Tibial nerve (tissue), 4 donors: ENCODE measurements at places on chromosomes 6 and 20.

- H3K4me1 ChIP-seq = no peaks in the 10 kb centered on the region
- no peak for DNase-seq
- H3K4me3 ChIP-seq = no peak overlapping the region
- H3K27me3 ChIP-seq = no peaks in the 10 kb centered on the region
- peaks cover 17% of the 10 kb centered on the region for H3K36me3 ChIP-seq
- no peak overlapping the region for H3K27ac ChIP-seq
Observed at GRCh38 chr6:56172144-56172543, 75.2 kb downstream of the COL21A1 start.

GRCh38 chr6:159194421-159194820 is 25.2 kb downstream of the FNDC1 start:
- H3K27ac ChIP-seq = no peak overlapping the region
- H3K4me1 ChIP-seq = no peaks in the 10 kb centered on the region
- no peaks in the 10 kb centered on the region for H3K36me3 ChIP-seq
- no peaks in the 10 kb centered on the region for H3K27me3 ChIP-seq
- DNase-seq = no peak
- H3K4me3 ChIP-seq = no peak overlapping the region

DNA sequence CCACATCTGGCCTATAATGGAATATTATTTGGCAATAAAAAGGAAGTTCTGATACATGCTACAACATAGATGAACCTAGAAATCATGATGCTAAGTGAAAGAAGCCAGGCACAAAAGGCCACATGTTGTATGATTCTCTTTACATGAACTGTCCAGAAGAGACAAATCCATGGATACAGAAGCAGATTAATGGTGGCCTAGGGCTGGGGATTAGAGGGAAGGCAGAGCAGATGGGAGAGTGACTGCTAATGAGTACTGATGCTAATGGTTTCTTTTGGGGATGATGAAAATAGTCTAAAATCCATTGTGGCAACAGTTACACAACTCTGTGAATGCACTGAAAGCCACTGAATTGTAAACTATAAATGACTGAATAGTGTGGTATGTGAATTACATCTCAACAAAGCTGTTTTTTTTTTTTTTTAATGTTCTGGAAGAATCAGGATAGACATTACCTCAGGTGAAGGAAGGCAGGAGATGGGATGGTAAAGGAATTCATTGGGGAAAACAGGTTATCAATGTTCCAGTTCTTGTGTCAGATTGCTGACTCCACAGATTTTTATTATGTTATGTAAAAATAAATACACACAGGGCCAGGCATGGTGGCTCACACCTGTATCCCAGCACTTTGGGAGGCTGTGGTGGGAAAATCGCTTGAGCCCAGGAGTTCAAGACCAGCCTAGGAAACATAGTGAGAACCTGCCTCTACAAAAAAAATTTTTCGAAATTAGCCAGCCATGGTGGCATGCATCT is 8.9 kb upstream of the SOX12 start:
- H3K36me3 ChIP-seq = no peaks in the 10 kb centered on the region
- H3K4me3 ChIP-seq = no peak overlapping the region
- no peak overlapping the region for H3K27ac ChIP-seq
- no peak for DNase-seq
- no peaks in the 10 kb centered on the region for H3K27me3 ChIP-seq
- no peaks in the 10 kb centered on the region for H3K4me1 ChIP-seq

- H3K4me3 ChIP-seq = no peak overlapping the region
- no peaks in the 10 kb centered on the region for H3K27me3 ChIP-seq
- H3K27ac ChIP-seq = no peak overlapping the region
- no peak for DNase-seq
- H3K36me3 ChIP-seq = no peaks in the 10 kb centered on the region
Observed at GRCh38 chr6:22466665-22467245, 102.6 kb upstream of the HDGFL1 start.

DNA sequence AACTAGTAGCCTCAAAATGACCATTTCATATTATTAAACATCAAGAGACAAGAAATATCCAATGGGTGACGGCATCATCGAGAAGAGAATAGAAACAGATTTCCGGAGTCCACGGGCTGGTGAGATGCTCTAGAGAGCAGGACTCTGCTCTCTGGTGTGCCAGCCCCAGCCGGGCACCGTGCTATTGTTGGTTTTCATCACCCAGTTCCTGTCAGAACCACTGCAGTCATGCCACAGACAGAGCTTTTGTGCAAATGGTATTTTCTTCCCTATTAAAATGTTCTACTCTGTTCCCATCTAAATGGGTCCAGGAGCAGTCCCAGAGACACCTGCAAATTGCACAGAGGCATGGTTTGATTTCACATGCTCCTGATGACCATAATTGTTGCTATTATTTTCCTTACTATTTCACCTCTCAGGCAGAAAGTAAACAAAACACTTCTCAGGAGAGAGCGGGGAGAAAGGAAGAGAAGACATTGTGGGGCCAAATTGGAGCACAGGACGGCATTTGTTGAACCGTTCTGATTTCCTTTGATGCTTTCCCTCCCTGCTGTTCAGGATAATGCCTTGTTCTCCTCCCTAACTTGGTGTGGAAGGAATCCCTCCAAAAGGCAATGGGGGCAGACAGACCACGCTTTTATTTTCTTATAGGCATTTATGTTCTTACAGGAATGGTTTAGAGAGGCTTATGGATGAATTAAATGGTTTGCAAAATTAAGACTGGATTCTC is 11.4 kb upstream of the RAMACL start:
- peak overlapping the region; percentile 85 for H3K27ac ChIP-seq
- no peaks in the 10 kb centered on the region for H3K27me3 ChIP-seq
- H3K4me1 ChIP-seq = no peaks in the 10 kb centered on the region
- no peak for DNase-seq
- H3K4me3 ChIP-seq = no peak overlapping the region

DNA sequence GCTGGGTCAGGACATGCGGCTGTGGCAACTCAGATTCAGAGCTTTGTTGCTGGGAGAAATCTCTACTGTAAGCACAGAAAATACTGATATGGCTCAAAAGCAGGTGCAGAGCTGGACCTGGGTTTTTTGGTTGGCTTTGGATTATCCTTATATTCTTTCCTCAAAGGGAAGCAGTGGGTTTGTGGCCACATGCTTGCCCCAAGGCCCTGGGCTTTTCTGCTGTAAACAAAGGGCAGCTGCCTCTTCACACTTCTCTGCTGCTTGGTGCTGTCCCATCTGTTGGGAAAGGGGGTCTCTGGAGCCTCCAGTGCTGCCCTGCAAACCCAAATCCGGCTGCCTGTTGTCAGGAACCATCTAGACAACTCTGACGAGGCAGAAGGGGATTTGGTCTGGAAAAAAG is 52.4 kb downstream of the ANKRD6 start:
- no peak overlapping the region for H3K27ac ChIP-seq
- DNase-seq = no peak
- H3K36me3 ChIP-seq = no peaks in the 10 kb centered on the region
- peaks cover 13% of the 10 kb centered on the region for H3K4me1 ChIP-seq

DNA sequence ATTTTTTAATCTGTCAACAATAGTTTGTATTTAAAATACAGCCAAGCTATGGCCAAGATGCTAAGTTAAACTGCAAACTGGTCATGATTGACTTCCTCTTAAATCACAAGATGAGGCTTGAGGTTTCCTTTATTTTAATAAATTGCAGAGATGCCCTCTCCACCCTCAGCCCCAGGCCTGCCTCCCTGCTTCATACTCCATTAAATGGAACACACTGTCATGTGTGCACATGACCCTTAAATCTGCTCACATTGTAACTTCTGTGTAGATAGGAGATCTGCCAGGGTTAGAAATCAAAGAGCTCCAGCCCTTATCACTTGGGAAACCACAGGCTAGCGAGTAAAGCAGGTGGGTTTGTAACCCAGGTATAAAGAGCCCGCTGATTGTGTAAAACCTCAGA is 20.8 kb downstream of the DUSP22 start:
- H3K27me3 ChIP-seq = no peaks in the 10 kb centered on the region
- no peak overlapping the region for H3K4me3 ChIP-seq
- H3K4me1 ChIP-seq = no peaks in the 10 kb centered on the region
- DNase-seq = no peak
- H3K27ac ChIP-seq = no peak overlapping the region

DNA sequence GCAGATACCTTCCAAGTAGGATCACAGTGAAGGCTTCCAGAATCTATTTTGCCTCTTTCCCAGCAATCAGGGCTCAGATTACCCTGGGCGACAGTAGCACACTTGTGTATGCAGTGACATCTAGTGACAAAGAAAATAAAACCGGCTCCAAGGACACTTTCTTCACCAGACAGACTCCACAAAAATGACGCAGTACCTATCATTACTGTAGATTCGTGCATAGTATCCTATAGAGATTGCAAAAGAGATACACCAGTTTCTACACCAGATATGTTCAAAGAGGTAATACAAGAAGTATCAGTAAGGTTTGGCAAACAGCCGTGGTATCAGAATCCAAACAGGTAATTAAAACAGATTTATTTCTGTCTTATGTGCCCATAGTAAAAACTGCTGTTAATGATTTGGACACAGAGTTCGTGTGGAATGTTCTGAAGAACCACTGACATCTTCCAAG is 600.4 kb upstream of the JAG1 start:
- no peaks in the 10 kb centered on the region for H3K36me3 ChIP-seq
- no peak overlapping the region for H3K27ac ChIP-seq
- H3K4me3 ChIP-seq = no peak overlapping the region
- no peaks in the 10 kb centered on the region for H3K27me3 ChIP-seq
- peak; percentile 32 for DNase-seq

DNA sequence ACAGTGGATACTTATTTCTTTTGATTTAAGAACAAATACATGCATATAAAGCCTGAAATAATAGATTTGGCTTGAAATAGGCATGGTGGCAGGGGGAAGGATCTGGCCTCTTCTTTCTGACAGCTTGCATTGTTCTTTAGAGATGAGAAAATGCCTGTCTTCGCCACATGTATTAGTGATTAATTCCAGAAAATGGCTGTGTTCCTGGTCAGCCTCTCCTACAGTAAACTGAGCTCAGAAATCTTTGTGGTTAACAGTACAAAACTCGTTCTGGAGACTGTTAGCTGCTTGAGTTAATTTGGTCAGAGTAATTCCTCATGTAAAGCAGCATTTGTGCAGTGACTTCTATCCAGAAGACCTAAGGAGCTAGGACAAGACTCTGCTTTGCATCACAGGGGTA is 151.5 kb downstream of the EYA4 start:
- H3K4me3 ChIP-seq = no peak overlapping the region
- no peak for DNase-seq
- H3K4me1 ChIP-seq = peaks cover 8% of the 10 kb centered on the region

- DNase-seq = peak; percentile 17
- no peak overlapping the region for H3K4me3 ChIP-seq
- no peak overlapping the region for H3K27ac ChIP-seq
Observed at GRCh38 chr6:85923013-85923430, 280.3 kb upstream of the SYNCRIP start.

- H3K27ac ChIP-seq = peak overlapping the region; percentile 93
- H3K27me3 ChIP-seq = no peaks in the 10 kb centered on the region
- DNase-seq = no peak
- peaks cover 10% of the 10 kb centered on the region for H3K4me1 ChIP-seq
- no peaks in the 10 kb centered on the region for H3K36me3 ChIP-seq
- peak overlapping the region; percentile 1 for H3K4me3 ChIP-seq
Observed at GRCh38 chr6:25136854-25137253, 142.3 kb upstream of the CARMIL1 start.

DNA sequence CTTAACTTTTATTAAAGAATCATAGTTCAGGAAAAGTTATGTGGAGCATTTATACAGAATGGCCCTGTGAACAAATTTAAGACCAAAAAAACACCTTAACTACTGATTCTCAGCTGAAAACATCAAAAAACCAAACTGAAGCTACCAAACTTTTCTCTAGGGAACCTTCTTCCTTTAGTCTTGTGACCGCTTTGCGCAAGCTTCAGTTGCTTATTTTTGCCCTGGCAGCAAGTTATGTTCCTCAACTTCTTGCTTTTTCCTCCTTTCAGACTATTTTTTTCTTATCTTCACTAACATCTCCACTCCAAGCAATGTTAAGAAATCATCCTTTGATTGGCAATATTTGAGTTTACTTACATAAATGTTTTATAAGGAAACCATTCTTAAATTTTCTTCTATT is 100.1 kb downstream of the MYB start:
- H3K36me3 ChIP-seq = peaks cover 5% of the 10 kb centered on the region
- H3K4me3 ChIP-seq = no peak overlapping the region
- no peak overlapping the region for H3K27ac ChIP-seq
- DNase-seq = no peak
- no peaks in the 10 kb centered on the region for H3K27me3 ChIP-seq

DNA sequence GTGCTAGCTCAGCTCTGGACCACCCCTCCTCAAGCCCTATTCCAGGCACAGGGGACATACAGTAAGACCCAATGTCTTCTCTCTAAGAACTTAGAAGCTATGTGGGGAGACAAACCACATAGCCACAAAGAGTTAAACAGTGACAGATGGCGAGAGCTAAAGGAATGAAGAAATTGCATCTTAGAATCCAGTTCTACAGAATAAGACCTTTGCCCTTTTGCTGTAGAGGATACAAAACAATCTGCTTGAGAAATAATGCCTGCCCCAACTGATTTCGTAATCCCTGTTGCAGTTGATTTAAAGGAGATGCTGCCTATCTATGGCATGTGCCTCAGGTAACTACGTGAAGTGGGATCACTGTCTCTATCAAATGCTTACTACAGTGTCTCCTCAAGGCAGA is 31.2 kb downstream of the TNFRSF21 start:
- no peaks in the 10 kb centered on the region for H3K36me3 ChIP-seq
- no peak overlapping the region for H3K27ac ChIP-seq
- no peak overlapping the region for H3K4me3 ChIP-seq

DNA sequence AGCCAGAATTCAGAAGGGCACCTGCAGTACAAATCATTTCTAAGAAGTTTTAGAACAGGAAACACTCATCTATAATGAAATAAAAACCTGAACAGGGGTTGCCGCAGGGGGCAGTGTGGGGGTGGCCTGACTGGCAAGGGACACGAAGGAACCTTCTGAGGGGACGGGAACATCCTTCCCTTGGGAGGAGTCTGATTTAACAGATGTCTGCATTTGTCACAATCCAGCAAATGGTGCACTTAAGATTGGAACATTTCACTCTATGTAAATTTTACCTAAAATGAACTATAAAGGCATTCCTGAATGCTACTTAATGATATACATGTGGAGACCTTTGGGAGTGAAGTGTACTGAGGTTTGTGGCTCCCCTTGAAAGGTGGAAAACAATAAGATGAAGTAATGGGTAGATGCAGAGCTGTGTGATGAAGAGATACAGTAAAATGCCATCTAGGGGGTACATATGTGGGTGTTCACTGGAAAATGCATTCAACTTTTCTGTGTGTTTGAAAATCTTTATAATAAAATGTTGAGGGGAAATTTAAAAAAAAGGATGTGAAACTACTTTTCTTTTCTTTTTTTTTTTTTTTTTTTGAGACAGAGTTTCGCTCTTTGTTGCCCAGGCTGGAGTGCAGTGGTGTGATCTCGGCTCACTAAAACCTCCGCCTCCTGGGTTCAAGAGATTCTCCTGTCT is 89.5 kb downstream of the SNX5 start:
- H3K4me3 ChIP-seq = no peak overlapping the region
- no peaks in the 10 kb centered on the region for H3K27me3 ChIP-seq
- H3K4me1 ChIP-seq = peaks cover 39% of the 10 kb centered on the region
- DNase-seq = no peak

GRCh38 chr6:32969685-32970412 is 1.5 kb downstream of the BRD2 start:
- DNase-seq = peak; percentile 51
- no peaks in the 10 kb centered on the region for H3K27me3 ChIP-seq
- peak overlapping the region; percentile 93 for H3K4me3 ChIP-seq
- peaks cover 17% of the 10 kb centered on the region for H3K36me3 ChIP-seq

- H3K27me3 ChIP-seq = no peaks in the 10 kb centered on the region
- H3K27ac ChIP-seq = no peak overlapping the region
- H3K36me3 ChIP-seq = peaks cover 54% of the 10 kb centered on the region
- peaks cover 9% of the 10 kb centered on the region for H3K4me1 ChIP-seq
- no peak overlapping the region for H3K4me3 ChIP-seq
Observed at GRCh38 chr6:18242062-18242851, 22.1 kb downstream of the DEK start.

GRCh38 chr6:30782425-30783014 is 38.2 kb upstream of the IER3 start:
- no peaks in the 10 kb centered on the region for H3K27me3 ChIP-seq
- H3K4me3 ChIP-seq = no peak overlapping the region
- H3K4me1 ChIP-seq = peaks cover 54% of the 10 kb centered on the region
